ENCODE measurements at places on chromosomes 3 and 15.

DNA sequence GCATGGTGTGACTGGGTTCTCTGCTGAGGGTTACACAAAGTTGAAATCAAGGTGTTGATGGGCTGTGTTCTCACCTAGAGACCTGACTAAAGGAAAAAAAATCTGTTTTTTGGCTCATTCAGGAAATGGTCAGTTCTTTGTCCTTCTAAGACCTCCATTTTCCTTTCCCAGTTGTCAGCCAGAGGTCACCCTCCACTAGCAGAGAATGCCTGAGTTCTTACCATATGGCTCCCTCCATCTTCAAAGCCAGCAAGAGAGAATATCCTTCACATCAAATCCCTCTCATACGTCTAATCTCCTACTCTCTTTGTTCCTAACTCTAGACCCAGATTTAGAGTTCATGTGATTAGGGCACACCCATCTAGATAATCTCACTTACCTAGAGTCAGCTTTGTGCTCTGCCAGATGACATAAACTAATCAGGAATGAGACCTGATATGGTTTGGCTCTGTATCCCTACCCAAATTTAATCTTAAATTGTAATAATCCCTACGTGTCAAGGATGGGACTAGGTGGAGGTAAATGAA is 19.4 kb downstream of the ANKRD28 start:
- no peak for DNase-seq

- no peak for DNase-seq
Observed at GRCh38 chr3:167602041-167602440, 51.7 kb downstream of the WDR49 start.

DNA sequence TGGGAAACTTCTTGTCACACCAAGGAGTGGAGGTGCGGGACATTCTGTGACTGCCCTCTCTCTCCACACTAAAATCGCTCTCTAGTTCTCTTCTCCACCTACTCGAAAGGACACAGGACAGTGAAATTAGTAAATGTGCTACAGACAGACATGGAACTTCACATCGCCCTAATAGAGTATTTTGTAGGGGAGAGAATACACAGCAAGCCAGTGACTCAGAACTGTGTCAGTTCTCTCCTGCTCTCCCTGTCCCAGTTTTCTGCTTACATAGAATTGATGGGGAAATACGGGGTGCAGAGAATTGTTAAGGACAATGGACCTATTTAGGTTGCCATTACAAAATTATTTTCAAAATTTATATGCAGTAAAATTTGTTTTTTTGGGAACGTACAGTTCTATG is 159.6 kb upstream of the GADL1 start:
- DNase-seq, result no peak

- no peak for DNase-seq
Observed at GRCh38 chr15:92454555-92455105, 60.9 kb downstream of the ST8SIA2 start.

- no peak for DNase-seq
Observed at GRCh38 chr15:53618461-53618860, 141.0 kb downstream of the WDR72 start.

- no peak for DNase-seq
Observed at GRCh38 chr3:49255112-49255511, 21.9 kb downstream of the C3orf62 start.

DNA sequence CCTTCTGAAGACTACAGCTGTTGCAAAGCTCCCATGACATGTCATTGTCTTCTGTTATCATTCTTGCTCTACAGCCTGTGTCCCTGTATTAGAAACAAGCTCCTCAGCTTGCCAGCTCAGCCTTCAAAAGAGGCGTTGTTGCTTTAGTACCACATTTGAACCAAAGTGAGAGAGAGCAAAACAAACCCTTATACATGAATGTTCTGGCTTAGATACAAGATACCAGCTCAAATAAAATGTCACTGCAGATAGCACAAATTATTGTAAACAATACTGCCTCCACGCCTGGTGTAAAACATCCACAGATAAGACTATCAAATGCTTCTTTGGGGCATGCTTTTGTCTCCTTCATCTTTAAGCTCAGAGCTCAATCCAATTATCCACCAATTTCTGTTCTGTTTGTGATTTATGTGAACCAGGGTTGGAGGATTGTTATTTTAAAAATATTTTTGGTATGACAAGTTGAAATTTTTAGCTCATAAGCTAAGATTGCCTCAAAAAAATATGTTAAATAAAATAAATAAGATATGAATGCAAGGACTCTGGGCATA is 403.6 kb upstream of the CDIN1 start:
- no peak for DNase-seq

- DNase-seq, result no peak
Observed at GRCh38 chr15:96701443-96701842, 370.9 kb downstream of the NR2F2 start.

DNA sequence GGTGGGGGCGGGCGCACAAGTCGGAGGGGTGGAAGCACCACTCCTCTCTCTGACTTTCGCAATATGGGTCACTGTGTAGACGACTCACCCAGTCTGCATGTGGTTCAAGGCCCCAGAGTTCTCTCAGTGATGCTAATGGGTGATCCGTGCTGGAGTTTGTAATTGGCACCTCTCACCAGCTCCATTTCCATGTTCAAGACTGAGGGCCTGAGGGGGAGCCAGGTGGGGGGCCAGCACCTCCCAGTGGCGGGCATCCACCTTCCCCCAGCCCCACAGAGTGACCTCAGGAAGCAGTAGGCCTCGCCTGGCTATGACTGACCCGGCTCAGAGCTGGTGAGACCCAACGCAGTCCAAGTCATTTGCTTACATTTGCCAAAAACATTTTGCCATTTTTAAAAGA is 230.0 kb upstream of the ST8SIA2 start:
- DNase-seq, result no peak

- no peak for DNase-seq
Observed at GRCh38 chr3:31367518-31367917, 165.2 kb upstream of the STT3B start.

All from GM12892 (cell line).